ENCODE measurements at places on chromosomes 4 and X. TPM values are rescaled to one million over a fixed set of nuclear protein-coding genes. Genes with fewer than 3 reads are reported as not detected.

- no peak for DNase-seq
These were observed 1865.3 kb upstream of the AGA start for GRCh38 chr4:179307297-179308136.

GRCh38 chr4:6035786-6036185, 17.6 kb upstream of the C4orf50 start:
- DNase-seq, result no peak

DNA sequence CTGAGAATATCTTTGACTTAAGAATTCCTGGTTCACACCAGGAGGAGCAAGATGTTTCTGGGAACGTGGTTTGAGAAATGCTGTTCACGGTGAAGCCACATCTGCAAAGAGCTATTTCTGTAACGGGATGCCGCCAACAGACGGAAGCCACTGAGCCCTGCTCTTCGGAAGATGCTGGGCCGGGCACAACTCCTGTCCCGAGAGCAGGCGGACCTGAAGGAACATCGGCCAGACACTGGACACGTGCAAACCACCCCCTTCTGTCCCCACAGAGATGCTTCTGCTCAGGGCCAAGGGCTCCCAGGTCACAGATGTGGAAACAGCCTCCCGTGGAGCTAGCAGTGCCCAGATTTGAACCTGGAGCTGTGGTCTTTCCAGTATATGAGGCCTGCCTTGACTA, 24.3 kb downstream of the HMX1 start:
- DNase-seq, result no peak

TBC1D9 gene
- 63.1 TPM for polyA plus RNA-seq

IL15 gene
- polyA plus RNA-seq, result 1.7 TPM
